Activated CD4-positive, alpha-beta T cell treated with anti-CD3 and anti-CD28 coated beads, Interleukin-2, amount 10 ng/mL, durations not matched to agents 7 days and 5 days (primary cell): ENCODE measurements at places on chromosomes 2 and 18.

- DNase-seq: no peak
Observed at GRCh38 chr2:118430510-118431164, 342.4 kb downstream of the INSIG2 start.

DNA sequence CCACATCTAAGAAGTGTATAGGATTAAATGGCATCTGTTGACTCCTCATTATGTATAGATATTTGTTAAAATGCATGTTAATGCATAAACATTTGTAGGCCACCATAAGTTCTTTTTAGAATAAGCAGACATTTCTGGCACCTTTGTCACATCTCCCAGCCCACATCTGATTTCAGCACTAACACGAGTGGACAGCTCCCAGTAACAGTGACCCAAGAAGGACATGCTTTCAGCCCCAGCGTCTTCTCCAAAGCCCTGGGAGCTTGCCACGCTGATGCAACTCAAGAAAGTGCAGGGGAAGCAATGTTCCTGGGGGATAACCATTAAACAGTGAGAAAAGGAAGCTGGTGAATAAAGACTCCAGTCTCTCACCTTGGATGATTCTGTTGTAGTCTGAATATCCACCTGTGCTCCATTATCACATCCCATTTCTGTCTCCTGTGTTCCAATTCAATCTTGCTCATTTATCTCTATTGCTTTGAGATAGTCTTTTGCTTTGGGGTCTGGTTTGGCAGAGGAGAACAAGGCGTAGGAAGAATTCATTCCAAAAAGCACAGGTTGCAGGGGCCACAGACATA lies 182.6 kb upstream of the THSD7B start:
- peak; percentile 46 for DNase-seq

DNA sequence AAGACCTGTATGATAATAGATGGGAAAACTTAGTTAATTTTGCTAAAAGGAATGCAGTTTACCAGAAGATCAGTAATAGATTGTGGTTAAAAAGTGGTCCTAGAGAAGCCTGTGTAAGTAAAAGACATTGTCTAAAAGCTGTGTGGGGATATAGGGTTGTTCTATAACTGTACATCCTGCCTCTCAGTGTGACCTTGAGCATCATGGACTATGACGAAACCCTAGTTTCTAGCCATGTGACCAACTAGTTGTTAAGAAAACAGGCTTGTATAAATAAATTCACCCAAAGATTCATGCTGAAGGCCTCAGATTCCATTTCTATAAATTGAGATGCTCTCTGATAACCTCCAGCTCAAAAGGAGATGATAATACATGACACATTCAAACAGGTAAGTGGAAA lies 160.7 kb downstream of the IKZF2 start:
- no peak for DNase-seq

DNA sequence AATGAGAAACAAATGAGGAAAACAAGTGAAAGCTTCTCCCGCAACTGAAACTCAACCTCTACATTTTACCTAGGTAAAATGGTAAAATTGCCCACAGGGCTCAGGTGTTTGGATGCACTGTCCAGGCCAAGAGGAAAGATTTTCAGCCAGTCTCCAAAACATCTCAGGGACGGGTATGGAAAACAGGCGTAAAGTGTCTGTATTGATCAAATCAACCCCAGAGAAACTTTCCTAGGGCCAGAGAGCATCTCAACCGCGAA lies 361 bp upstream of the HAT1 start:
- no peak for DNase-seq

GRCh38 chr18:80202264-80202998 lies 44.9 kb downstream of the PARD6G start:
- peak; percentile 20 for DNase-seq

DNA sequence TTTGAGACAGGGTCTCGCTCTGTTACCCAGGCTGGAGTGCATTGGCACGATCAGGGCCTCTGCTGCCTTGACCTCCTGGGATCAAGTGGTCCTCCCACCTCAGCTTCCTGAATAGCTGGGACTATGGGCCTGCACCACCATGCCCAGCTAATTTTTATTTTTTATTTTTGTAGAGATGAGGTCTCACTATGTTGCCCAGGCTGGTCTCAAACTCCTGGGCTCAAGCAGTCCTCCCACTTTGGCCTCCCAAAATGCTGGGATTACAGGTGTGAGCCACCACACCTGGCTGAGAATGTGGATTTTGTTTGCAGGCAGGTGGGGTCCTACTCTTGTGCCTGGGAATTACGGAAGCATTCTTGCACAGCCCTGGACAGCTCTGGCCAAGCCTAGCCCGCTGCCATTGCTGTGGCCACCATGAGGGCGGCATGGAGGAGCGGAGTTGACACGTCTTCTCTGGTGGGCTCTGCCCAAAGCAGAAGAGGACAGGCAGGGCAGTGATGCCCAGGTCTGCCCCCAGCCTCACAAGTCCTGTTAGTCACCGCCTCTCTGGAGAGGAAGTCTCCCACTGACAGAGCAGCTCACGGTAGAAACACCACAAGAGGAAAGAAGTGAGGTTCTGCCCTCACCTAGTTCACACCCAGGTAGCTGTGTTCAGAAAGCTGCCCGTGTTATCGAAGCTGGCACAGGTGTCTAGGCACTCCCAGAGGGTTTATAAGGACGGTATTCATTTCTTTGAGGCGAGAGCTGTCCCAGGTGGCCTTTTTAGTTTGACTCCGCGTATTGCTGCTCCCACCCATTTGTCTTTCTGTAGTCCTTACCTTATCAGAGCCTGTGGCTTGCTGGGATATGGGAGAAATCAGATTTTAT lies 46.2 kb downstream of the ARMC9 start:
- DNase-seq: no peak

GRCh38 chr18:12155996-12156395 lies 62.4 kb downstream of the ANKRD62 start:
- DNase-seq: no peak

- no peak for DNase-seq
Observed at GRCh38 chr2:32926708-32927084, 20.1 kb upstream of the LTBP1 start.

- DNase-seq: peak; percentile 23
Observed at GRCh38 chr2:110860630-110861029, 128.3 kb downstream of the ACOXL start.

- no peak for DNase-seq
Observed at GRCh38 chr2:112021781-112022231, 33.3 kb upstream of the TMEM87B start.

GRCh38 chr2:130150181-130151144 lies 5.6 kb upstream of the CCDC74B start:
- no peak for DNase-seq

DNA sequence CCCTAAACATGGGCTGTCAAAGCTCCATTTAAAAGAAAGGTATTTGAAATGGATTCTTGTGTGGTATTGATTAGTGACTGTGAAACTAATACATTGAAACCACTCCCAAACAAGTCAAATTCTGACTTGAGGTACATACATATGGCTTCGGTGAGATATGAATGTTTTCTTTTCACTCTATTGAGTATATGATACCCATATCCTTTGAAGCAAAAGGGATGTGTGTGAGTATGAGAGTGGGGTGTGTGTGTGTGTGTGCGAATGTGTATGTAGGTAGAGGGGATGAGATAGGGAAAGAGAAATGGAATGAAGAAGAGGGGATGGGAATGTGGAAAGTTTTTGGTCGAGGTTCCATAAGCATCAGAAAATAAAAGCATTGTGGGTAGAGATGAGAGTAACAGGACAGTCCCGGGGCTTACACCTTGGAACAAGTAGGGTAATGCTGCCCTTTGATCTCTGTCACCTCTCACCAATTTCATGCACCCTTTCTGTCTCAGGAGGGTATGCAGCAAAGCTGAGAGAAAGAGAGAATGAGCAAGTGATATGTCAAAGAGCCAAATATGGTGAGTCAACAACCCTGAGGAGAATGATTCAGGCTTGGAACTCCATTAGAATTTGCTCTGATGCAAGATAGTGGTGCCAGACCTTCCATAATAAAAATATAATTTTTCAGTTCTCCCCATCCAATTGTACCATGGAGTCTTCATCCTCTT lies 64.0 kb upstream of the ZEB2 start:
- no peak for DNase-seq

GRCh38 chr2:237862528-237862895 lies 3.1 kb downstream of the RAMP1 start:
- DNase-seq: peak; percentile 2

DNA sequence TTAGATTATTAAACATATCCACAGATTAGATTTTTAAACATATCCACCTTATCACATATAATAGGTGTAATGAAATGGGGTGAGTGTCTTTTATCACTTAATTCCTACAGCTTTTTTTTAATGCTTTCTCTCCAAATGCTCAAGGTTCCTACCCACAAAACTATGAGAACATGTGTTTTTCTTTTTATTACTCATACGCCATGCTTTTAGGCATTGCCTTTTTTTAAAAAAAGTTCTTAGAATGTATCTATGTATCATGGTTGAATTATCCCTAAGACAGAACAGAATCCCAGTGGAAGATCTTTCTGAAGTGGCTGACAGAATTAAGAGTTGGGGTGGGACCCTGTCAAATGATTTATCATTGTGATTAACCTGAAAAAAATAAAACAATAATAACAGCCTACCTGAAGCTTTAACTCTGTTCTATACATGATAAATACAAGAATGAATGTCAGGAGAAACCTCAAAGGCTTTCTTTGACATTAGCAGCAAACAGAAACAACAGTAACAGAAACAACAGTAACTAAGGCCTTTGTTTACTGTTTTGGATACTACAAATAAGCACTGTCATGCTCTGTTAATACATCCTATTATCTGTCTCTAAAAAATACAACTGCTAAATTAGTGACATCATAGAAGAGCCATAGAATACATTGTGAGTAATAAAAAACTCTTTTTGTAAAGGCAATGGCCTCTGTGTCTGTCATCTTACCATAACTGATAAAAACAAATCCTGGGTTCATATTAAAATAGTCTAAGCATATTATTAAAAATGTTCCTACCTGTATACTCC lies 4.1 kb upstream of the ZNF397 start:
- DNase-seq: no peak

GRCh38 chr2:220969348-220969747 lies 602.8 kb downstream of the EPHA4 start:
- no peak for DNase-seq

DNA sequence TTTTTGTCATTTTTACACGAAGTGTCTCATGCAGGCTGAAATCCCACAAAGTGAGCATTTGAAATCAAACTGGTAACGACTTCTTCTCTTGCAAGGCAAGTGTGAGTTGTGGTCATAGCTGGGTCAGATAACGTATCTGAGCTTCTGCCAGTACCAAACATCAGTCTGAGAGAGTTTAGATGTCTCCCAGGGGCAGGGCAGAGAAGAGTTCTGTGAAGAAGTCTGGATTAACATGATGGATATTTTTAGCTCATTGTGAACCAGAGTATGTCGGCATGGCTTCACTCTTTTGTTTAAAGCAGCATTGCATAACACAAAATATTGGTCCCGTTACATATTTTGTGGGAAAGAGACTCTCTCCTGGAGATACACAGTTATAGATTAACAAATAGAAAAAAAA lies 655.5 kb upstream of the KLHL29 start:
- no peak for DNase-seq

DNA sequence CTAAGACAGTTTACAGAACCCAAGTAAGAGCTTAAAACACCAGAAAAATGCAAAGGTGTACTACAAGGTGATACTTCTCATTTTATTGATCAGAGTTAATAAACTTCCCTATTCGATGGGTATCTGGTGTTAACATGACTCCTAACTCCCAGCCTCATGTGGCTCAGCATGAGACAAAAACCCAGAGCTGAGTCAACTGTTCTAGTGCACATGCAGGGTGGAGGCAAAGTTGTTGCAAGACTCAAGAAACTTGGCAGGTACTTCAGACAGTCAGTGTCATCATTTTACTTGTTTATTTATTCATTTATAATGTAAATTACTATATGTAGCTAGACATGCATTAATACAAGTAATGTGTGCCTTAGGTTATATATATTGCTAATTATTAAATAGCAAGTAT lies 216.6 kb upstream of the DSEL start:
- no peak for DNase-seq

GRCh38 chr2:115480741-115481140 lies 1038.3 kb downstream of the DPP10 start:
- no peak for DNase-seq

DNA sequence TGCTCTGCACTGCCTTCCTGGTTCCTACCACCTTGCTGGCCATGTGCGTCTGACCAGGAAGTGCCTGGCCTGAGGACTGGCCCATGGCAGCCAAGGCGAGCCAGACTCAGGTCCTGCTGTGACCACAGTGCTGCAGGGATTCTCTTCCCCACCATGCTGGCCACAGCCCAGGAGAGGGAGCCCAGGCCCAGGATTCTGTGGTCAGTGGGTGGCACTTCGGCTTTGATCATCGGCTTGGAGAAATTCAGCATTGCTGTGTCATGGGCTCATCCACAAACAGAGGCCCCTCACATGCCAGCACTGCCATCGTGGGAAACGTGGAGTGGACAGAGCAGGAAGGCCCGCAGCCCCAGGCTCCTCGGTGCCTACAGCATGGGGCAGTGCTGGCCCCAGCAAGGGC lies 211.6 kb downstream of the SEPTIN10 start:
- DNase-seq: no peak

- peak; percentile 59 for DNase-seq
Observed at GRCh38 chr2:216139884-216140283, 30.7 kb downstream of the XRCC5 start.

DNA sequence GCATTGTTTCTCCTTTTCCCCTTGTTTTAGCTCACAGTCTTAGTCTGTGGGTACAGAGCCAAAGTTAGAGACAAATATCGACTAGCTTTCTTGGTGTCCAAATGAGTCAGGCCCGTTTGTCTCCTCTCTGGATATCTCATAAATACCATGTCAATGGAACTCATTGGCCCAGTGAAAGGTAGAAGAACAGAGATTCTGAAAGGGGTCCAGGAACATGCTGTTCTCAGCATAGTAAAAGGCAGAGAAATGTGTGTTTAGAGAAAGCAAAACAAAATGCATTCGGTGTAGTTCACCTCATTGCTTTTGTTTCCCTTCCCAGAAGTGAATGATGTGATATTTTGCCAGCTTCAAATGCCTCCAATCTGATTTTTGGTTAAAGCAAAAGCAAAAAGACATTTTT lies 238.6 kb upstream of the SLC8A1 start:
- no peak for DNase-seq

DNA sequence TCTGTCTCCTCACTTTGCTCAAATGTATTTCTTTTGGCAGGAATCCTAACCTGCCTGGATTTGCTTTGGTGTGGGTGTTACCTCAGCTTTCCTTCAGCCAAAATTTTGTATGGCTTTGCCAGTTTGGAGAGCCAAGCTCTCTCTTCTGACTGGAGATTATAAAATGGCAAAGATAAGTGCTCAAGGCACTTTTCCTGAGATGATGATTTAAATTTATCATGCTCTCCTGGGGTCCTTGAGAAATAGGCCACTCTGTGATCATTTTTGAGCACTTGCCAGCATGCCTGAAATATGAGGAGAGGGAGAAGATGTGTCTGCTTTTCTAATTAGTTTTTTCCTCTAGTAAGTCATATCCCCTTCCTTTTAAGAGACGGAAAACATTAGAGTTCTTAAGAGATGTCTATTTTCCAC lies 683.0 kb downstream of the SLC4A3 start:
- no peak for DNase-seq

DNA sequence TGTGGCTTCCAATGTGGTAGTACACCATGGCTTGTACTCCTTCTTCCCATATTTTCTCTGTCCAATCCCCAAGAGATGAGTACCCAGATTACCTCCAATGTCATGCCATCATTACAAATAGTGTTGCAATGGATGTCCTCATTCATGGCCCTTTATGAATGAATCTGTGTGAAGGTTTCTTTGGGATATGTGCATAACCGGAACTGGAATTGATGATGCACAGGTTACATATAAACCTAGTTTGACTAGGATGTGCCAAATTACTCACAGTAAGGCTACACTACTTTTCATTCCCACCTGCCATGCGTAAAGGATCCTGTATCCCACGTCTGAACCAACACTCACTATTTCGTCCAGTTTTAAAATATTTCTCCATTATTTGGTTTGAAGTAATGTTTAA lies 173.9 kb upstream of the CXCR4 start:
- DNase-seq: no peak

GRCh38 chr2:128276878-128277675 lies 41.6 kb downstream of the HS6ST1 start:
- no peak for DNase-seq
